ENCODE measurements at places on chromosomes 16 and 17.

DNA sequence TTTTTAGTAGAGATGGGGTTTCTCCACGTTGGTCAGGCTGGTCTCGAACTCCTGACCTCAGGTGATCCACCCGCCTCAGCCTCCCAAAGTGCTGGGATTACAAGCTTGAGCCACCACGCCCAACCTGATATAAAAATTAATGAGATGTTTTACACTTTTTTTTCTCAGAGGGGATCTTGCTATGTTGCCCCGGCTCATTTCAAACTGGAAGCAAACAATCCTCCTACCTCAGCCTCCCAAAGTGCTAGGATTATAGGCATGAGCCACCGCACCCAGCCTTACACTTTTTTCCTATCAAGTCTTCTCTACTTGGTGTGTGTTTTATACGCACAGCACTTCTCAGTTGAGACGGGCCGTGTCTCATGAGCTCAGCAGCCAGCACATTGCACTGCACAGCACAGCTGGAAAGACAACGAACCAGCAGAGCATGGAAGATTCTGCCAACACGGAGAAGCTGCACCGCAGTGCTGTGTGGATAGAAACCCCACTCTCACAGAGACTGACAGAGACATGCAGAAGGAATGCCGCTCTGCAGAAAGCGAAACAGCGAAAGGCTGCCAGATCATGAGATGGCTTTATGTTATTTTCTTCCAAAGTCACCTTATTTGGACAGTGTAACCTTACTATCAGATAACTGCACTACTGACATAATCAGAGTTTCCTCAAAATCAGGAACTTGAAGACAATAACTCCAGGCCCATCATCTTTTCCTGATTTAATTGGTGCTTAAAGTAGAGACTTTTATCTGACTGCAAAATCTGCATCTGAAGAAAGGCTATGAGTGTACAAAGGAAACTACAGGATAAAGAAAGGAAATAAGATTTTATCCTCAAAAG, 6.5 kb upstream of the QRICH2 start:
- no peak for DNase-seq

DNA sequence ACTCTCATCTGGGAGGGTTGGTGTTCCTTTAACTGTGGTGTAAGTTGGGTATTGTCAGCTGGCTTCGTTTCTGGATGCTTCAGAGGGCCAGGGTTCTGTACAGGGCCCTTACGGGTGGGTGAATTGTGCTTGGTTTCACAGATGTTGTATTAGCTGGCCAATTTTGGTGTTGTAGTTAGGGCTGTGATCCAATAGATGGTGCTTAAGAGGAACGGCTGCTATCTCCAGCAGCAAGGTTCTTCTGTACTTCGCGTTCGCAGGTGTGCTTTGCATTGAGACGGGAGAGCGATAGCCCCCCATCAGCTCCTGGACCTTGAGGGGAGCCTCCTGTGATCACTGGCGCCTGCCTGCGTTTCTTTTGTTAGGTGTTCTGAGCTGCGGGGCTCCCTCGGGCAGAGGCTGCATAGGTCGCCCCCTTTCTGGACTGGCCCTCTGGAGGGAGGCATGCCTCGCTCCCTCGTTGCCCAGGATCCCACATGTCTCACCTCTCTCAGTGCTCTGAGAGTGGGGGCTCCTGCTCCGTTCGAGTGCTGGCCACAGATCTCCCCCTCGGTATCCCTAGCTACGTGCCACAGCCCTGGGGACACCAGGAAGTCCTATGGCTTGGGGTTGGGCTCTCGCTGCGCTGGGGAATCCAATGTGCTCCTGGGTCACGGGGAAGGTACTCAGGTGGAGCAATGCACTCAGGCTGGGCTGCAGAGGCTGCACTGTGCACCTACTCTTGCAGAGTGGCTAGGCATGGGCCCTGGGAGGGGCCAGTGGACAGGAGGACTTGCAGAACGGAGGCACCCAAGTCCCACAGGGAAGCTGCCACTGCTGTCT, 837 bp upstream of the PRDM7 start:
- peak; percentile 32 for DNase-seq

GRCh38 chr16:47033176-47033575, 59.7 kb upstream of the DNAJA2 start:
- DNase-seq: no peak

DNA sequence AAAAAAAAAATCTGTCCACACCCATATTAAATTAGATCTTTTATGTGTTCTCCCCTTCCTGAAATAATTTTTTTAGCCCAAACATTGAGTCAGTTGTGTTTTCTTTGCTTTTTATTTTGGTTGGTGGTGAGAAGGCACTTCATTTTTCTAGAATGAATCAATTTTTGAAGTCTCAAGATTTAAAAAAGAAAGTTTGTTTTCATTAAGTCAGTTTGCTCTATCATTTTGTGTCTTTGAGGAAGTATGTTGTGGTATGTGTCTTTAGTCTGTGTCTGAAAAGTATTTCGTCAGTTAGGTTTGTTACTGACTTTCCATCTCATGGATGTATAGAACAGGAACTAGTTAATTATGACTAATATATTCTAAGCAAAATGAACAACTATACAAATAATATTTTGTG, 3.8 kb downstream of the IGF2BP1 start:
- no peak for DNase-seq

DNA sequence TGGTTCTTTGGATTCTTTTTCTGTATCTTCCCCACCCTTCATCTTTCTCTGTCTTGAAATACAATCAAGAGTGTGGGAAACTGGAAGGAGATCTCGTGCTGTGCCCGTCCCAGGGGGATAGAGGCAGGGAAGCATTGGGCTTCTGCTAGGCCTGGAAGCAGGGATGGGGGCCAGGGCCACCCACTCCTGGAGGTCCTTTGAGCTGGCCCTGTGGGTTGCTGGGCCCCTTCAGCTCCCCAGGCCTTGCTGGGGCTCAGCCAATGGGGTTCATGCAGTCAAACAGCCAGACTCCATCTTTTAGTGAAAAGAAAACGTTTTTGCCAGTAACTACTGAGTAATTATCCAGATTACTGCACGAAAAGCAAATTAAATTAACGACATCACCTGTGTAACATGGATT, 67.8 kb downstream of the CCDC182 start:
- DNase-seq: no peak

- peak; percentile 23 for DNase-seq
These were observed 120.2 kb upstream of the XYLT1 start for GRCh38 chr16:17590711-17591654.

GRCh38 chr17:67171560-67171959, 73.4 kb downstream of the HELZ start:
- no peak for DNase-seq

DNA sequence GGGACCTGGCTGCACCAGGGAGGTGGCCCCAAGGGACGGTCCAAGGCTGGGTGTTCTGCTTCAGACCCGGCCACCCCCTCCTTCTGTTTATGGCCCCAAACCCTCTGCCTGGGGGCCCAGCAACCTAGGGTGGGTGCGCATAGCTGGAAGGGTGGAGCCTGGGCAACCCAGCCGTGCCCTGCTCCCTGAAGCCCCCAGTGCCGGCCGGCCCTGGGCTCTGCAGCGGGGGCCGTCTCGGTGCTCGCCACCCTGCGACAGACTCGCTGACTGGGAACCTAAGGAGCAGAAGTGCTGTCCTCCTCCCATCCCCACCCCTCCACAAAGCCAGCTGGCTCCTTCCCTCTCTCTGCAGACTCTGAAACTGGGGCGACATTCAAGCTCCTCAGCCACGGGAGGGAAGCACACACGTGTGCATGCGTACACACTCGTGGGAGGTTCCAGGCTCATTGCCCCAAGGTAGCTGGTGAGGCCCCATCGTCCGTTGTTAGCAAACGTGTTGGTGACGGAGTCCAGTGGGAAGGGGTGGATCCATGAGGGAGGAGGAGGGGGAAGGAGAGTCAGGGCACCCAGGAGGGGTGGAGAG, 43.4 kb downstream of the ENGASE start:
- no peak for DNase-seq

GRCh38 chr17:17060930-17061329, 18.7 kb downstream of the MPRIP start:
- no peak for DNase-seq

GRCh38 chr16:84462296-84463210, 41.9 kb downstream of the MEAK7 start:
- DNase-seq: no peak

DNA sequence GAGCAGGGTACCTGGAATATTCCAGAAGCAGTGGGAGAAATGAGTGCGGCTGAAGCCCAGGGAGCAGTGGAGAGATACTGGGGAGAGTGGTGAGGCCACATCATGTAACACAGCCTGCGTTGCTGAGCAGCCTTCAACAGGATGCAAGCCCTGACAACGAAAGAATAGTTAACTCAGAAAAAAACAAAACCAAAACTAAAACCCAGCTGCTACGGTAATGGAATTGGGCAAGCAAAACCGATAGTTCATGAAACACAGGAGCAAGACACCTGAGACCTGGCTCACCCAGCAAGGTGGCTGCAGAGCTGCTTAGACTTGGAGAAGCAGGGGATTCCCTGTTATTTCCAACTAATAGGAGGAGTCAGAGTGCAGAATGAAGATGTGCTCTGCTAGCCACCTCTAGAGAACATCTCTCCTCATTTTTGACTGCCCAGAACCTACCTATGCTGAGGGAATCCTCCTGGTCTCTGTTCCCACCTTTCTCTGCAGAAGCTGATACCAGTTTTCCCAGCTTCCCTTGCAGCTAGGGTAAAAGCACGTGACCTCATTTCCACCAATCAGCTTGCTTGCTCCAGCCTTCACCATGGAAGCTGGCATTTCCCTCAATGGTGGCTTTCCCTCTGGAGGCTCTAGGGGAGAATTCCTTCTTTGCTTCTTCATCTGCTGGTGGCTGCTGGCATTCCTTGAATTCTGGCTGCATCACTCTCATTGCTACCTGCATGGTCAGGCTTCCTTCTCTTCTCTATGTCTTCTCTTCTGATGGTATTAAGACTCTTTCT, 59.4 kb upstream of the XYLT1 start:
- DNase-seq: no peak

GRCh38 chr17:48006936-48007709, 30.5 kb downstream of the COPZ2 start:
- no peak for DNase-seq

GRCh38 chr16:12805066-12805465, 1.4 kb upstream of the CPPED1 start:
- DNase-seq: no peak

GRCh38 chr16:915546-915945, 55.2 kb downstream of the LMF1 start:
- no peak for DNase-seq

DNA sequence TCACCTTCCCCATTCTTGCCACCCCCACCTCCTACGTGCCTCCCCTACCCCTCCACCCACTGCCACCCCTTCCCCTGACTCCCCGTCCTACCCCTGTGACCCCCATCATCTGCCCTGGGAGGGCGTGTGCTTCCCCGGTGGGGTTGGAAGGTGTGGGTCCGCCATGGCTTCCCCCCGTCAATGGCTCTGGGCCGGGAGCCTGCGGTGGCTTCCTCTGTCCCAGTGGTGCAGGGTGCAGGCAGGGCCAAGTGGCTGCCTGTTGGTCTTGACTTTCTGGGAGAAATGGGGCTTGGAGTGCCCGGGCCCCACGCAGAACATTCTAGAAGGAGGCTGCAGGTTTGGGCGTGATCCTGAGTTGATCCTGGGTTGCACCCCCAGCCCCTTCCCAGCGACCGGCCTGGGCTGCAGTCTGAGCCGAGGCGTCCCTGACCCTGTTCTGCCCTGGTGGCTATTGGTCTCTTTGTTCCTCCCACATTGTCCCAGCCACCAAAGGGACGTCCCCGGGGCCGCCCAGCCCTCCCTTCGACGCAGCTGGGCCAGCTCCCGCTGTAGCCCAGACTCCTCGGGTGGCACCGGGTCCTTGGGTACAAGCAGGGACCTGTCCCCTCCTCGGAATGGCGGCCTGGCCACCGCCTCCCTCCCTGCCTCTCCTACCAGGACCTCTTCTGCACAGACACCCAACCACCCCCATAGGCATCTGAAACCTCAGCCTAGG, 25.7 kb downstream of the GSE1 start:
- no peak for DNase-seq

DNA sequence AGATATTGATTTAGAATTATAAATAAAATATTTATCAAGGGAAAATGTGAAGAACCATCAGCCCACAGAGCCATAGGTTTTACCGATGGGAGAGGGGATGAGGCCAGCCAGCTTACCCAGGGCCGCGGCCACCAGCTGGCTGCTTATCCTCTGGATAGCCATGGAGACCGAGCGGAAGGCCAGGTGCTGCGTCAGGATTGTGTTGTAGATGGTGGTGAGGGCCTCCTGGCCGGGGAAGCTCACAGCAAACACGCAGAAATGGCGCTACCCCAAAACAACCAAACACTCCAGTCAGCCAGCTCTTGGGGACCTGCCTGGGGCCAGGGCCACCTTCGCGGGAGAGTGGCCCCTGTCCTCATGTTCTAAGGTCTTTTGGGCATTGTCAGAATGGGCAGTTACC, 97.8 kb downstream of the DNAH17 start:
- DNase-seq: no peak

DNA sequence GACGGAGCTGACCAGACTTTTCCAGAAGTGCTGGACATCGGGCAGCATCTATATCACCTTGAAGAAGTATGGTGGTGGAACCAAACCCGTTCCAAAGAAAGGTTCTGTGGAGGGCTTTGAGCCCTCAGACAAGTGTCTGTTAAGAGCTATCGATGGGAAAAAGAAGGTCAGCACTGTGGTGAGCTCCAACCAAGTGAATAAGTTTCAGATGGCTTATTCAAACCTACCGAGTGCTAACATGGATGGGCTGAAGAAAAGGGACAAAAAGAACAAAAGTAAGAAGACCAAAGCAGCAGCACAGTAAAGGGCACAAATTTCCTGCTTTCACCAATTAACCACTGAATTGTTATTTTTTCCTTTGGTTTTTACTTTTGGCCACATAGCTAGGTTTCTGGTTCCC, 6.9 kb downstream of the KAT7 start:
- DNase-seq: no peak

DNA sequence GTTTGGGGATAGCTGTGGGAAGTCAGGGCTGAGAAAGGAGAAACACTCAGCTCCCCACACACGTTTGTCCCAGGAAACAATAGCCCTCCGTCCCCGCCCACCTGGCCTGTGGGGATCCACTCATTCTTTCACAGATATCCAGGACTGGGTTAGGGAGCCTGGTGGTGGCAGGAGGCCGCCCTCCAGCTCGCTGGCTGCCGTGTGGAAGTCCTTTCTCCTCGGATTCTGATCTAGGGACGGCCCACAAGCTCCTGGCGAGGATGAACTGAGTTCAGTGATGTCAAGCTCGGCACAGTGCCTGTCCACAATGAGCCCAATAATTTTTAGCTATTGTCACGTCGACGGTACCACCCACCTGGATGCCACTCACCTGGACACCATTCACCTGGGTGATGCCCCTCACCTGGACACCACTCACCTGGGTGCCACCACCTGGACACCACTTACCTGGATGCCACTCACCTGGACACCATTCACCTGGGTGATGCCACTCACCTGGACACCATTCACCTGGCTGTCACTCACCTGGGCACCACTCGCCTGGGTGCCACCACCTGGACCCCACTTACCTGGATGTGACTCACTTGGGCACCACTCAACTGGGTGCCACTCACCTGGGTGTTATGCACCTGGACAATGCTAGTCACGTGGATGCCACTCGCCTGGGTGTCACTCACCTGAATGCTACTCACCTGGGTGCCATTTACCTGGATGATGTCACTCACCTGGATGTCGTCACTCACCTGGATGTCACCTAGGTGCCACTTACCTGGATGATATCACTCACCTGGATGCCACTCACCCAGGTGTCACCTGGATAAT, 172.5 kb upstream of the FOXF1 start:
- DNase-seq: no peak

- no peak for DNase-seq
These were observed 2.0 kb upstream of the METTL26 start for GRCh38 chr16:638034-638543.
